ENCODE measurements at places on chromosomes 3 and 15.

GRCh38 chr15:55766676-55767075, 23.7 kb upstream of the PRTG start:
- no peak for DNase-seq

DNA sequence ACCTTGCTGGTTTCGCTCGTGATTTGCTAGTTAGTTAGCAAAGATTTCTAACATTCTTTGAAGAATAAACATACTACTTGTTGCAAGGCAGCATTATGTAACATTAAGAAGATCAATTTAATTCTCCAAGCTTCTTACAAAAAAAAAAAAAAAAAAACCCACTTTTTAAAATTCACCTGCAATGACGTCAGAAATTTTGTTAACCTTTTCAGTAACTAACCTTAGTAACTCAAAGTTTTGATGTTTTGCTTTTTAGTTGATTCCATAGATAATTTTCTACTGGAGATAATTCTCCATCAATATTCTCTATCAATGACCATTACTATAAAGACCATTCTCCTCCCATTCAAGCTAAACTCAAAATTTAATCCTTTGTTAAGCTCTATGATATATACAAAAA, 491.8 kb upstream of the TBL1XR1 start:
- DNase-seq = no peak

- DNase-seq = no peak
These were observed 800.8 kb downstream of the MCTP2 start for GRCh38 chr15:95032156-95032555.

DNA sequence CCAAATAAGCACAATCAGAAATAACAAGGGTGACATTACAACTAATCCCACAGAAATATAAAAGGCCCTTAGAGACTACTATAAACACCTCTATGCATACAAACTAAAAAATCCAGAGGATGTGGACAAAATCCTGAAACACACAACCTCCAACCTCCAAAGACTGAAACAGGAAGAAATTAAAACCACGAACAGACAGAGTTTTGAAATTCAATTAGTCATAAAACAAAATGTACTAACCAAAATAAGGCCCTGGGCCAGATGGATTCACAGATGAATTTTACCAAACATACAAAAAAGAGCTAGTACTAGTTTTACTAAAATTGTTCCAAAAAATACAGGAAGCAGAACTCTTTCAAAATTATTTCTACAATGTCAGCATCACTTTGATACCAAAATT, 1043.6 kb downstream of the DIPK2A start:
- DNase-seq = no peak

GRCh38 chr3:5811016-5811415, 623.5 kb downstream of the EDEM1 start:
- peak; percentile 5 for DNase-seq

DNA sequence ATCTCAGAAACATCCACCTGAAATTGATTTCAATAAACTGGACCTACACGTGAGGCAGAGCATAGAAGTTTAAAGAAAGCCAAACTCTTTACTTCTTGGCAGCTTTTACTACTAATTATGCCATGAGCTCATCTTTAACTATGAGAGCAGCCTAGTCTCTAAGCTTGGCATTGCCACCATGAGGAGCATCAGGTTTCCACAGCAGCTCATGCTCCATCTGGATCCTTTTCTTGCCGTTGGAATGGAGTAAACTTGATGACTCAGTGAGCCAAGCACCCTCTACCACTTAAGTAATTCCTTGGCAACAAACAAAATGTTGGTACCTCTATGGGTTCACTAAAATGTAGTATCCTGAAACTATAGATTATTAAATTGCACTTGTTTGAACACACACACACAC, 583.2 kb downstream of the EPHA3 start:
- DNase-seq = peak; percentile 72

All from NCI-H69 (cell line).